ENCODE measurements at places on chromosomes 4 and X.

GRCh38 chr4:84568496-84568895, 14.4 kb upstream of the CDS1 start:
- DNase-seq: no peak

DNA sequence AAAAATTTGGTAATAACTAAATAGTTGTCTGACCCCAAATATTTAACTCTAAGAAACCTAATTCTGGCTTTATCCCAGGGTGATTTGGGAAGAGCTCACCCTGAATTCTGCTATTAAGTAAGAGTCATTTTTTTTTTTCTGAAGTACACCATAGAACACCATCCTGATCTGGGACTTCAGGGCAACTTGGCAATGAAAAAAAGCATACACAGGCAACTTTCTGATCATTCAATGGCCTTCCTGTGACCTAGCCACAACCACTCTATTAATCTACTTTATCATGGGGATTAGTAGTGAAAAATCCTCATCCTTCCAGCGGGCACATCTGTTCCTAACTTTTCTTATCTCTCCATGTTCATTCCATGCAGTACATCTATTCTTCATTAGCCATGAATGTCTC, 333.2 kb upstream of the MAD2L1 start:
- no peak for DNase-seq

- no peak for DNase-seq
These were observed 30.9 kb downstream of the PAGE2 start for GRCh38 chrX:55119712-55120111.

DNA sequence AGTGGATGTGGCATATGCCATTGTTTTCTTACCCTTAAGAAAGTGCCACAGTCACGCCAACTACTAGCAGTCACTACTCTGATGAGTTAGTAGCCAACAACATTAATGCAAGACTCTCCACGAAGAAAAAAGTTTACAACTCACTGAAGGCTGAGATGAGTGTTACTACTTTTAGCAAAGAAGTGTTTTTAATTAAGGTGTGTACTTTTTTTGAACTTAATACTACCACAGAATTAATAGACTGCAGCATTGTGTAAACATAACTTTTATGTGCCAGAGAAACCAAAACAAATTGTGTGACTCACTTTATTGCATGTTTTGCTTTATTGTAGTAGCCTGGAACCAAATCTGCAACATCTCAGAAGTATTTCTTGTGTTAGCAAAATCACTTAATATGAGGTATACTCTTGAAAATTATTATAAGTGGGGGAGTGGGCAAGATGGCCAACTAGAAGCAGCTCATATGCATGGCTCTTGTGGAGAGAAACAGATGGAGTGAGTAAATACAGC, 2.2 kb upstream of the UGT2B4 start:
- DNase-seq: no peak

Measured in spinal cord (tissue), 10 donors.